ENCODE measurements at places on chromosomes 6 and 20. TPM values are rescaled to one million over a fixed set of nuclear protein-coding genes. Genes with fewer than 3 reads are reported as not detected.

The RAET1L gene
- total RNA-seq = 14.5 TPM

The OR14J1 gene
- total RNA-seq = not detected

The MUC21 gene
- 945 TPM for total RNA-seq

The VGLL2 gene
- not detected for total RNA-seq

The MANEA gene
- 9.7 TPM for total RNA-seq

The GHRH gene
- not detected for total RNA-seq

The RUNX2 gene
- total RNA-seq = 2.4 TPM

The GSTA4 gene
- 110 TPM for total RNA-seq

The COMMD7 gene
- 9.8 TPM for total RNA-seq

The RBM38 gene
- 21.0 TPM for total RNA-seq

The CABLES2 gene
- 2.4 TPM for total RNA-seq

The SRMS gene
- not detected for total RNA-seq

The OOEP gene
- not detected for total RNA-seq
